ENCODE measurements at places on chromosomes 12 and 14. TPM values are rescaled to one million over a fixed set of nuclear protein-coding genes. Genes with fewer than 3 reads are reported as not detected.

The HHIPL1 gene
- 11.6 TPM for total RNA-seq

The PPP2R5C gene
- 128 TPM for total RNA-seq

The TBC1D30 gene
- total RNA-seq: 17.1 TPM

The TAS2R50 gene
- 17.0 TPM for total RNA-seq

The CPNE6 gene
- 5.9 TPM for total RNA-seq

The ETFBKMT gene
- 6.3 TPM for total RNA-seq

The RFX4 gene
- 0.11 TPM for total RNA-seq

The LPAR5 gene
- total RNA-seq: 0.88 TPM

The NDUFA12 gene
- 88.5 TPM for total RNA-seq

The CLEC12A gene
- total RNA-seq: 3.4 TPM

The ZDHHC22 gene
- total RNA-seq: 5.6 TPM

The AHNAK2 gene
- 20.0 TPM for total RNA-seq

The P2RX7 gene
- 4.0 TPM for total RNA-seq

The DDX11 gene
- total RNA-seq: 38.4 TPM

The SYNDIG1L gene
- 0.60 TPM for total RNA-seq

Data from camera-type eye (tissue), 1 donor.